Endothelial cell of umbilical vein (primary cell): ENCODE measurements at places on chromosomes 4 and X. TPM values are rescaled to one million over a fixed set of nuclear protein-coding genes. Genes with fewer than 3 reads are reported as not detected.

GRCh38 chr4:159829184-159829583 lies 726.3 kb downstream of the RAPGEF2 start:
- no peak overlapping the region for H3K27ac ChIP-seq
- DNase-seq: no peak

DNA sequence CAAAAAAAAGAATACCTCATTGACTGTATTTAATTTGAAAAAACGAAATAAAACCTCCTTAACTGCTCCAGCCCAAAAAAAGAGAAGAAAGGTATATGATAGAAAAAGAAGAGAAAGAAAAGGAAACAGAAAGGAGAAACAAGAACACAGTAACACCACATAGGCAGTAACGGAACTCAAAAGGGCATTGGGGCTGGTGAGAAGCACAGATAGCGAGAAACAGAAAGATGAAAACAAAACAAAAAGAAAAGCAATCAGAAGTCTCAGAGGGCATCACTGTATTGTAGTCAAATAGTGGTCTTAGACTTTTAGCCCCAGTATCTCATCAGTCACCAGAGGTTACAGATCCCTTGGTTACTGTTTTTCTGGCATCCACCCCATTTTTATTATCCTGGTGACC lies 88.6 kb downstream of the NFKB1 start:
- no peaks in the 10 kb centered on the region for H3K27me3 ChIP-seq
- DNase-seq: no peak
- no peak overlapping the region for H3K27ac ChIP-seq

GRCh38 chr4:66524781-66525180 lies 854.5 kb upstream of the EPHA5 start:
- no peaks in the 10 kb centered on the region for H3K27me3 ChIP-seq
- H3K27ac ChIP-seq: no peak overlapping the region
- H3K4me3 ChIP-seq: no peak overlapping the region
- DNase-seq: no peak
- H3K4me1 ChIP-seq: no peaks in the 10 kb centered on the region
- H3K36me3 ChIP-seq: no peaks in the 10 kb centered on the region

GRCh38 chr4:134539729-134540231 lies 338.2 kb upstream of the PABPC4L start:
- no peaks in the 10 kb centered on the region for H3K36me3 ChIP-seq
- H3K4me1 ChIP-seq: peaks cover 6% of the 10 kb centered on the region
- no peak overlapping the region for H3K27ac ChIP-seq
- no peak overlapping the region for H3K4me3 ChIP-seq

- peak; percentile 44 for DNase-seq
- no peaks in the 10 kb centered on the region for H3K27me3 ChIP-seq
- H3K4me3 ChIP-seq: no peak overlapping the region
- no peaks in the 10 kb centered on the region for H3K36me3 ChIP-seq
- H3K4me1 ChIP-seq: no peaks in the 10 kb centered on the region
Measured at GRCh38 chr4:141971869-141972268, 335.5 kb downstream of the IL15 start.

GRCh38 chr4:167722487-167722808 lies 369.9 kb upstream of the ANXA10 start:
- H3K36me3 ChIP-seq: no peaks in the 10 kb centered on the region
- H3K27me3 ChIP-seq: no peaks in the 10 kb centered on the region
- no peak overlapping the region for H3K4me3 ChIP-seq
- no peak for DNase-seq

GRCh38 chr4:87075876-87076275 lies 141.1 kb downstream of the AFF1 start:
- no peak overlapping the region for H3K4me3 ChIP-seq
- peaks cover 29% of the 10 kb centered on the region for H3K4me1 ChIP-seq
- H3K36me3 ChIP-seq: no peaks in the 10 kb centered on the region
- no peak overlapping the region for H3K27ac ChIP-seq
- no peaks in the 10 kb centered on the region for H3K27me3 ChIP-seq
- no peak for DNase-seq

Gene REELD1
- not detected in 2 replicates for total RNA-seq

Gene HHIP
- total RNA-seq: 971 and 1,052 TPM in 2 replicates

Gene FAM9B
- total RNA-seq: not detected in 2 replicates

Gene TMEM31
- total RNA-seq: not detected in 2 replicates
